ENCODE measurements at places on chromosomes 11 and 22. TPM values are rescaled to one million over a fixed set of nuclear protein-coding genes. Genes with fewer than 3 reads are reported as not detected.

DNA sequence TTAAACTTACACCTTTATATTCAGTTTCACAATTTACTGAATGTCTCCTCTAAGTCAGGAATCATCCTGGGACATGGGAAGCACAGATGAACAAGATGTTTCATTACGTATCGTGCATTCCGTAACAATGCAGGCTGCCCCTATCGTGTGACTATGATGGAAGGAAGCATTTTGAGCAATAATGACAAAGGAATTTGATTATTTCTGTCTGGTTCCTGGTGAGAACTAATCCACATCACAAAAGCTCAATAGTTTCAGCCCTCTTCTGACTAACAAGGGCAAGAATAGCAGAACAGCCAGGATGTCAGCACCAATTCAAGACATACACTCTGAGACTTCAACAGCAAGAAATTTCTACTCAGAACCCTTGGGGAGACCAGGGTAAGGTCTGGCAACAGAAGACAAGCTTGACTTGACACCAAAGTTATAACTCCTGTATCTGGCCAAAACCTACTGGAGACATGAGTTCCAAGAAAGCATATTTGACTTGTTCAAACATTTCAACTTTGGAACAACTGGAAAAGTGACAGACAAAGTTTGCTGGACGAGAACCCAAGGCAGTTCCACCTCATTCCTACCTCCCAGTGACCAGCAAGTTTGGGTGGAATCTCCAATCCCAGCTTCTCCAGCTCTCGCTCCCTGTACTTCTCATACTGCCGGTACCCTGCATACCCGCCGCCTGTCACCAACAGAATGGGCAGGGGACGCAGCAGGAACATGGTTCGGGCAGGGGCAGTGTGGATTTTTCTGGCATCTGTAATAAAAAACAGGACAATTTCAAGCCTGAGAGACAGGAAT, 14.3 kb downstream of the PISD start:
- no peak for DNase-seq

DNA sequence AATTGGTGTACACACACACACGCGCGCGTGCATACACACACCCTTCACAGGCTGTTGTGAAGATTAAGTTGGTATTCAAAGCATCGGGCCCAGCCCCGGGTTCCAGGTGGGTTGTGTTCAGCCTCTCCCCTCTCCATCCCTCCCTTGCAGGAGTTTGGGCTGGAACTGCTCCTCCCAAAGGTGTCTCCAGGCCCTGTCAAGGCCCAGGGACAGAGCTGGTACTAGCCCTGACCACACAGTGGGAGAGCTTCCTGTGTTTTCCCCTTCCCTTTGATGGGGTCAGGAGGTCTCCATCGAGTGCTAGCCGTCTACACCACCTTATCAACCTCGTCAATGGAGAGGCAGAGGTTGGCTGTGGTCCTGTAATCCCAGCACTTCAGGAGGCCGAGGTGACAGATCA, 36.5 kb upstream of the CSNK1E start:
- peak; percentile 78 for DNase-seq

- no peak for DNase-seq
Observed at GRCh38 chr11:86983021-86983488, 27.9 kb upstream of the FZD4 start.

- DNase-seq, result no peak
Observed at GRCh38 chr22:23705358-23705757, 14.5 kb downstream of the RGL4 start.

- DNase-seq, result no peak
Observed at GRCh38 chr22:45775569-45776312, 104.1 kb downstream of the ATXN10 start.

DNA sequence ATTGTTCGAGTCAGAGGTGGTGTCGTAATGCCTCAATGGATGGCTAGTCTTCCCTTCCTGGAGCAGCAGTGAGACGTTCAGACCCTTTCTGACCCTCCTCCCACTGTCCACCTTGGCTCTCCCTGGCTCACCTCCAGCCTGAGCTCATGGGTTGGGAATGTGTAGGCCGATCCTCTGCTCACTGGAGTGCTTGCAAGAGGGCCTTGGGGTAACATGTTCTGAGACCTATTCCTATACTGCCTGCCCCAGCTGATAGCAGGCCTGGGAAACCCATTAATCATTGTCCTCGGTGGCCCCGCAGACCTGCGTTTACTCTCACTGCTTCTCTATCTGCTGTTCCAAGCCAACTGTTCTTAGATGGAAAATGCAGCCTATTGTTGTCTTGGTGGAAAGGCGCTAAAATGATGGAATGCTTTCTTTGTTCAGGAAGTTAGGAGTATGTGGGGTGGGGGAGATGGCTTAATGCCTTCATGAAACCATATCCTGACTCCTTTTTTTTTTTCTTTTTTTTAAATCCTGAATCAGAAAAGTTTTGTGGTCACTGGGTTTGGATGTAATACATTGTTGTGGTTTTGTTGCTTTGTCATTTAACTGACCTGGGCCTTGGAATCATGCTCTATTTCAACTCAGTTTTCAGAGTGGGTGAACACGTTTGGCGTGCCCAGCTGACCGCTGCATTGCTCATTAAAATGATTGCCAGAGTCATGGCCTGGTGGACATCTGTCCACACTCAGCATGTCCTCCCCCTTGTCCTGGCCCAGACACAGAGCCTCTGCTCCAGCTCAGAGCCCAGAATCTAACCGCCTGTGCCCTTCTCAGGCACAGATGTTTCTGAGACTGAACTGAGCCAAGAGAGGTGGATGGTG, 72.5 kb downstream of the MICAL2 start:
- DNase-seq, result no peak

GRCh38 chr11:72951888-72952287, 137.7 kb downstream of the ATG16L2 start:
- no peak for DNase-seq

GRCh38 chr11:125320347-125321076, 156.0 kb downstream of the PKNOX2 start:
- no peak for DNase-seq

- DNase-seq, result no peak
Observed at GRCh38 chr11:38256436-38256835, 1658.4 kb upstream of the RAG2 start.

DNA sequence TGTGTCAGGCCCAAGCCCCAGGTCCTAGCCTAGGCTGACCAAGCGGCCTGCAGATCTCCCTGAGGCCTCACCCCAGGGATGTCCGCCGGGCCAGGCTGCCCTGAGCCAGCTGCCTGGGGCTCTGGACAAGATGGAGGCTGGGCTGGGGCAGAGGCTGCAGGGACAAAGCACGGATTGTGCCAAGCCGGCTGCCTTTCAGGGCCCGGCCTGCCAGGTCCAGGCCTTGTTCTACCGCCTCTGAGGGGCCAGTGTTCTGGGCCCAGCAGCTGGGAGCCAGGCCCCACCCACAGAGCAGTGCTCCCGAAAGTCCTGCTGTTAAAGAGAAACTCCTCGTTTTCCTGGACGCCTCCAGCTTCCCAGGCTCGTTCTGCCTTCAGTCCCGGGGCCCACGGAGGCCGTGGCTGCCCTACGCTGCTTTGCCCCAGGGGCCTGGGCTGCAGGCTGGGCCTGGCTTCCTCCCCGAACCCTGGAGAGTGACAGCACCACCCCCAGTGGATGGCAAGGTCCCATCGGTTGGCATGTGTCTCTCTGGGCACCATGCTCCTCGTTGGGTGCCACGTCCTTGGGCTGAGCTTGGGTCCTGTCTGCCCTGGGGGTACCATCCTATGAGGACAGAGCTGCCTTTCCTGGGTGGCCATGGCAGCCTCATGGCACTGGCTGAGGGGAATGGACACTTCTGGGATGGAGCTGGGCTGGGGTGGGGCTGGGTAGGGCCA, 7.6 kb downstream of the BRSK2 start:
- no peak for DNase-seq

DNA sequence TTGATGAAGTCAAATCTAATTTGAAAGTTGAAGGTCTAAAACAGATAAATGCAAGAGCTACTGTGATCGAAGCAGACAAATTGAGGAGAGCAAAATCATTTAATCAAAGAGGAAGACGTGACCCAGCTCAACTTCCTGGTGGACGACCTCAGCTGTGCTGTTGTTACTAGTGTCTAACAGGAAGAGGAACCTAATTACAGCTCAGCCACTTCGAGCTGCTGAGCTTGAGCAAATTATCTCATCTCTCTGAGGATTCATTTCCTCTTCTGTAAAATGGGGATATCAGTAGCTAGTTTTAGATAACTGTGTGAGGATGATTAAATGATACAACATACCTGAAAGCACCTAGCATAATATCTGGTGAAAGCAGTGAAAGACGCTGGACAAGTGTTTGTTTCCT, 48.6 kb upstream of the OLFML1 start:
- DNase-seq, result no peak

E2F8 gene
- not detected for total RNA-seq

OR56A1 gene
- total RNA-seq, result not detected

ESAM gene
- total RNA-seq, result 52.8 TPM
